Hepatocyte (in vitro differentiated cells): ENCODE measurements at places on chromosomes 5 and 9.

- no peak for DNase-seq
Observed at GRCh38 chr5:146474065-146474464, 26.9 kb downstream of the TCERG1 start.

DNA sequence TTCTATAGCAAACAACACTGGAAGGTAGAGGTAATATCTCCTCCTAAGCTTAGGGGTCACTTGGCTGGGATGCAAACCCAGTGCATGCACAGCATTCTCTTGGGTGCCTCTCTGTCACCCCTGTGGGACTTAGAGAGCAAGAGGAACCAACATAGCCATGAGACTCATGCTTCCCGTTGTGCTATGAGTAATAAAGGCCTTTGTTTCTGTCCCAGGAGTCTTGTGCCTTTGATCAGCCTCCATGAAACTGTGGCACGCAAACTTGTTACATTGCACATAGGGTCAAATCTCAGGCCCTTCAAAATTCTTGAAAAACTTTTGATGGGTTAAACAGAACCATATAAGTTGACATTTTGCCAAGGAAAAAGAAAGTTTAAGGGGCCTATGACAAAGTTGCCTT is 272.8 kb downstream of the TAF11L14 start:
- DNase-seq: no peak

GRCh38 chr9:37967761-37968080 is 63.8 kb upstream of the SLC25A51 start:
- no peak for DNase-seq

- no peak for DNase-seq
Observed at GRCh38 chr5:143068712-143069111, 298.5 kb downstream of the ARHGAP26 start.

- no peak for DNase-seq
Observed at GRCh38 chr5:127367946-127368465, 77.4 kb downstream of the MEGF10 start.

DNA sequence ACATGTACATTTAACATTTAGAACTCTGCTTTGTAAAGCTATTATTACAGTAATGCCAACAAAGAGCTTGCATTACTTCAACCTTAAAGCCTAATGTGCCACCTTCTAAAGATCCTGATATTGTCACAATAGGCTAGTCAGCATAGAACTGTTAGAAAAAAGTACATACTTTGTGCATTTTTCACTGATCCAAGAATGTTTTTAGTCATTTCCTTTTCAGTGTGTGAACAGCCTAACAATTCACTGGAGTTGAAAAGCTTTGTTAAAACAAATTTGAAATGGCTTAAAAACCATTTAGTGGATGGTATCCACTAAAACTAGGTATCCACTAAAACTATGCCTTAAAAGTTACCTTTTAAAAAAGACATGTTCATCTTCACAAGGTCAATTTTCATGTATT is 4.5 kb downstream of the RPS6 start:
- DNase-seq: no peak

GRCh38 chr5:2427983-2428382 is 323.5 kb downstream of the IRX2 start:
- no peak for DNase-seq

DNA sequence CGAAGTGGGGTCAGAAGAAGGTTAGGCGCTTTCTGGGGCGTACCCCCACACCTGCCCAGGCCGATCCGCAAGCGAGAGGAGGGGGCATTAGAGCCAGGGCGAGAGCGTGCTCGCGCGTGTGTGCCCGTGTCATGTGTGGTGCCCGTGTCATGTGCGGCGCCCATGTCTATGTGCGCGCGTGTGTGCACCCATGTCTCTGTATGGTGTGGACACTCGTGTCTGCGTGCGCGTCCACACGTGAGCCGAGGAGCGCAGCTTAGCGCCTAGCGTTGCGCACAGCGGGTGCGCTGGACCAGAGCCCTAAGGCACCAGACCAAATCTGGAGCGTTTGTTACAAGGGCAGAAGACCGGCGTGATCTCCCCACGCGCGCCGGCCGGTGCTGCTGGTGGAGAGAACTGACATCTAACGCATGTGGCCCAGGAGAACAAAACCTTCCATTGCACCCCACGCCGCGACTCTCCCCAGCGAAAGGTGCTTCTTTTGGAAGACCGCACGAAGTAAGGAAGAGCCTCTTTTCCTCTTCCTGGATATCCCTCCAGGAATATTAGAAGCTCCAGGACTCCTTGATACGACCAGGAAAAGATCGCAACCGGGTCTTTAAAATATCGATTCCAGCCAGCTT is 644 bp downstream of the NIM1K start:
- peak; percentile 15 for DNase-seq

GRCh38 chr9:21778304-21778703 is 24.1 kb upstream of the MTAP start:
- no peak for DNase-seq

GRCh38 chr5:132459031-132459982 is 31.3 kb downstream of the IRF1 start:
- no peak for DNase-seq

DNA sequence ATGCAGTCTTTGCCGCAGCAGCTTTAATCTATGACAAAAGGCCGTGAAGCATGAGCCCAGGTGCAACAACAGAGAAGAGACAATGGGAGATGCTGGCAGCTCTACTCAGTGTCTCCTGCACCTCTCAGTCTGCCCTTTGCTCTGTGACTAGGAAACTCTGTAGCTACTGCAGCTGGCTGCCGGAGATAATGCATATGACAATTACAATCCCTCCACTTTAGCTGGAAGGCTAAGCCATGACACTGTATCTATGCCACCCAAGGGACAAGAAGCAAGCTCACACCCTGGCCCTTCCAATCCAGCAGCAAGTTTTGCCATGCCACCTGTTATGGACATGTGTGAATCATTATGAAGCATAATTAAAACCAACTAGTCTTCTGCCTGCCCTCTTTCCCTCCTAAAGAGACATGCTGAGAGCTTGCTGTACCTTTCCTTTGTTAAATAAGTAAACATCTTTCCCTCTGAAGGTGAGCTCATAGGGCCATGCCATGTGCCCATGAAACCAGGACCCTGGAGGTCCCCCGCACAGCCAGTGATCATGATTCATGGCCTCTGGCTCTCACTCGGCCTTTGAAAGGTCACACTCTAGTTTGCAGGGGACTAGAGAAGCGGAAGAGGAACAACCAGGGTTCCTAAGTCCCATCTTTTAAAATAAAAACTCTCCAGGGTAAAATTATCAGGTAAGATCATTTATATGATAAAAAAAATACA is 219.4 kb downstream of the SPOCK1 start:
- no peak for DNase-seq

- DNase-seq: no peak
Observed at GRCh38 chr5:39390945-39391344, 26.6 kb upstream of the C9 start.

GRCh38 chr9:91071184-91071990 is 269.8 kb downstream of the SYK start:
- peak; percentile 16 for DNase-seq

GRCh38 chr5:15489571-15490235 is 10.3 kb upstream of the FBXL7 start:
- DNase-seq: peak; percentile 11

DNA sequence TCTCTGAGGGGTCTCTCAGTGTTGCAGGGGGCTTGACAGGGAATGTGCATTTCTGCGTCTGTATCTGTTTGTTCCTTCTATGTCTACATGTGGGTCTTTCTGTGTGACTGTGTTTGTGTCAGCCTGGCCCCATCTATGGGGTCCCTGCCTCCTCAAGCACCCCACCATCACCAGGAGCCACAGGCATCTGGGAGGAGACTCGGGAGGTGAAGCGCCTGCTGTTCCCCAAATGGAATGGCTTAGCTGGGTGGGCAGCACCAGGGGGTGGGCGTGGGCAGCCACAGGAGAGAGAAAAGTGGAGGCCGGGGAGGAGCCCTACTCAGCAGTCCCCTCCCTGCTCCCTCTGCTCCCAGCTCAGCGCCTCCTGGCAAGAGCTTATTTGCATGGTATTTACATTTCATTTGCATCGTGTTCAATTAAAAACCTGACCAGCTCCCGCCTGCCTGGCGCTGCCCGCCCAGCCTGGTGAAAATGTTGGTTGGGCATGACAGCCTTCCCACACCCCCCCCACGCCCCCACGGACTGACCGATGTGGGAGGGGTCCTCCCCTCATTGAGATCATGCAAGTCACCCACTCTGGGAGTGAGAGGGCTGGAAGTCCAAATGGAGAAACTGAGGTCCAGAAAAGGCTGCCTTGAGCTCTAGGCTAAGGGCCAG is 50.5 kb downstream of the CXXC5 start:
- peak; percentile 73 for DNase-seq

DNA sequence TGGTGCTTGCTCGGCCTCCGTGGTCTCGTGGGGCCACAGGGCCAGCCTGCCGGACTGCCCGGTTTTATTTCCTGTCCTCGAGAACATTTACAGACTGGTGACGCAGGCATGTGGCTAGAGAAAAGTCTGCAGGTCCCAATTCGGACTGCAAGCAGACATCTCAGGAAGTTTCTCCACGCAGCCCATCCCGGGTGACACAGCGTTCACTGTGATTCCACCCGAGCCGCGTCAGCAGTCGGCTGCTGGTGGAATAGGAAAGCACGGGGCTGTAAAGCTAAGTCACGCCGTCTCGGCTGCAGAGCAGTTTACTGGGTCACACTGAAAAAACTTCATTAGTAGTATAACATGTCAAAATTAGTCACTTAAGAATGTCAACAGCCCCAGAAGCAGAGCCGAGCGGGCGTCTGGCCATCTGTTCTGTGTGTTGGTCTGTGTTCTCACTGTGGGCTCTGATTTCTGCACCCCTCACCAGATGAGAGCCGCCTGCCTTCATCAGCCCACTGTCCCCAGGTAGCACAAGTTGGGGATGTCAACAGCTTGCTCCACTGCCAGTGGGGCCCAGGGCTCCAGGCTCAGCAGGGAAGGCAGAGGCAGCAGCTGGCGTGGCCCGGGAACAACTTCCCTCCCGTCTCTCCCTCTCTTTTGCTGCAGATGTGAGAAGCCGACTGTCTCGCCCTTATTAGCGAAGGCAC is 363.7 kb downstream of the IRX2 start:
- no peak for DNase-seq

DNA sequence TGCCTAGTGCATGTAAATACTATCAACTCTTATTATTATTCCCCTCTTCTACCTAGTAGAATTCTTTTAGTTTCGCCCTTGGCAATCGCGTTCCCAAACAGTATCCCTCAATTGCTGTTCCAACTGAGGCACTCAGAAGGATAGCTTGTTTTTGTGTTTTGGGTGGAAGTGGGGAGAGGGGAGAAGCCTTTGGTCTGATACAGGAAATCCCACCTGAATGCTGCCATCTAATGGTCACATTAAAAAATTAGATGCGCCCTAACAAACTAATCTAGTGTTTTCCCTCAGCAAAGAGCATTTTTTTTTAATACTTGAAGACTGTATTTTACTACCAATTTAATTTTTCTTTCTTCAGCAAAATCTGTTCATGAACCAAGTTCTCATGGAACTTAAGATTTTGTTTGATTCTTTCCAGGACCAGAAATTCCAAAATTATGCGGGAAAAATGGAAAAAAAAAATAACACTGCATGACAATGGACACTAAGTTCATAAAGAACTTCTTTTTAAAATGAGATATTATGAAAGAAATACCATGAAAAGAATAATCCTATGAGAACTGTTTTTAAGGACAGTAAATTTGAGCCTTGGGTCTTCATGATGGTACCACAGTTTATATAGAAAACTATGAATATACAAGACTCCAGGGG is 22.2 kb upstream of the GLDC start:
- DNase-seq: peak; percentile 56

DNA sequence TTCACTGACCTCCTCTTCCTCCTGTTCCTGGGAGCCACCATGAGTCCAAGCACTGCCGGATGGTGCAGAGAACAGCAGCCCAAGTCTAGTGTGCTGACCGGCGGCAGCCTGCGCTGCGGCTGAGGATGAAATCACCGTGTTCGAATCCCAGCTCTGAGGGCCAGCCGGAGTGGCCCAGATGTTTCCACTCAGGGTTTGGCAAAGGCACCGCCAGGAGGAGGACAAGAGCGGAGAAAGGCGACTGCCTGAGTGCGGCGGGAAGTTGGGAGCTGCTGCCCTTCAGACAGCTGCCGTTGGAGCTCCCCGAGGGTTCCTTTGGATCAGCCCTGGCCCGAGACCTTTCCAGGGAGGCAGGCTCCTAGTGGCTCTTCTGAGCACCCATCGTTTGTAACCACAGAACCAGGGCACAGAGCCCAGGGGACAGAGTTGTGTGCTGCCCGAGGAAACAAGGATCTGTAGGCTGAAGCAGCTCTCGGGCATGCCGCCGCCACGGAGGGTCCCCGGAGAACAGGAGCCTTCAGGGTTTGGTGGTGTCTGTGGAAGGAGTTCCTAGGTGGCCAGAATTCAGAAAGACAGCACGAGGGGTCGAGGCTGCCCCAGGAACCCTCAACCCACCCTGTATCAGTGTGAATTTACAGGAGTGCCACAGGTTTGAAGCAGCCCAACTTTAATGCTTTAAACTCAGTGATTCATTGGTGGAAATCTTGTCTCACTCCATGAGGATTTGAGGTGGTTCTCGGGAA is 115.6 kb upstream of the COL5A1 start:
- DNase-seq: no peak

DNA sequence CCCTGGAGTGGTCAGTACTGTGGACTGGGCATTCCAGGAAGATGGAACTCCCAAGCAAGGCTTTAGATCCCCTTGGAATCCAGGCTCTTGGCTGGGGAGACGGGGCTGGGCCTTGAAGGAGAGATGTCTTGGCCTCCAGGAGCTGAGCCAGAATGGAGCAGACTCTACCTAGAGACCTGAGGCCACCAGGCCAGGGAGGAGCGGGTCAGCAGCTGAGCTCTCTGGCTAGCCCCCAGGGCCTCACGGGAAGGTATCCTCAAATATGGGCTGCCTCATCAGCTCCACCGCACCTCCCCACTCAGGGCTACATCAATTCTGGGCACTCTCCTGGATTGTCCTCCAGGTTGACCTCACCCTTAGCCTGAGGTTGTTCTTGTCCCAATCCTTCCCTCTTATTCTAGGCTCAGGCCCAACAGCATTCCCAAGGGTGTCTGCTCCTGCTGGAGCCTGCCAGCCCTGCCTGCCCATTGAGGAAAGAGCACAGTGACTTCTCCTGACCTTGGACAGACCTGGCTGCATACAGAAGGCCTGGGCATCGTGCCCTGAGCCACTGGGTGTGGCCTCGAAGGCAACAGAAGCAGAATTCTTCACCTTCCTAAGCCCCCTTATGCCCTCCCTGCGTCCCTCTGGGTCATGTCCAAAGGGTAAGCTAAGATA is 3.0 kb upstream of the PDLIM4 start:
- DNase-seq: no peak

DNA sequence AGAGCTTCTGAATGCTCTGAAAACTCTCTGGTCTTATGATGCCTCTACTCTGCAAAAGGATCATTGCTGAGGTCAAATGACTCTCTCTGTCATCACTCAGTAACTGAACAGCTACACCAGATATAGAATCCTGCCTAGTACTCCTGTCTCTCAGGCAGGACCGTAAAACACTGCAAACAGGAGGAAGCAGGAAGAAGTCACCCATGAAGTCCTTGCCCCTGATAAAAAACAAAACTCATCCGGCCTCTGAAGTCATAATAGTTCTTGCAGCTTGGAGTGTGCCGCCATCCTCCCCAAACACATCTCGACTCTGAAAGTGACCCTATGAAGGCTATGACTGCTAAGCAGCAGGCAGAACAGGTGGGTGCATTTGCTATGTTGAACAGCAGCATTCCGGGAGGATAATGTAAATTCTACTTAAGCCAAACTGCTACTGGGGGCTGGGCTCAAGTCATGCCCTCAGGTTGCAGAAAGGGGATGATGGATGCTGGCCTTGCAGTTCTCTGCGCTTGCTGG is 81.9 kb upstream of the FAM169A start:
- peak; percentile 39 for DNase-seq
